Activated naive CD8-positive, alpha-beta T cell treated with anti-CD3 and anti-CD28 coated beads for 36 hours (primary cell): ENCODE measurements at places on chromosomes 12 and 14. TPM values are rescaled to one million over a fixed set of nuclear protein-coding genes. Genes with fewer than 3 reads are reported as not detected.

BDKRB2 gene
- not detected for total RNA-seq

REC8 gene
- 29.2 TPM for total RNA-seq

CYP46A1 gene
- 0.16 TPM for total RNA-seq

B3GNT4 gene
- total RNA-seq, result 0.92 TPM

SDSL gene
- total RNA-seq, result 0.25 TPM

SERPINA9 gene
- total RNA-seq, result not detected

SLC35F4 gene
- total RNA-seq, result not detected

PIWIL1 gene
- total RNA-seq, result not detected

SPX gene
- 0.31 TPM for total RNA-seq

SLC38A4 gene
- total RNA-seq, result not detected

NR4A1 gene
- total RNA-seq, result 92.6 TPM

KRT81 gene
- total RNA-seq, result not detected

PAX9 gene
- not detected for total RNA-seq

CALCOCO1 gene
- total RNA-seq, result 8.8 TPM

MMP14 gene
- 1.8 TPM for total RNA-seq

RTL1 gene
- not detected for total RNA-seq
